ENCODE measurements at places on chromosomes 12 and 14. TPM values are rescaled to one million over a fixed set of nuclear protein-coding genes. Genes with fewer than 3 reads are reported as not detected.

Gene APOF
- not detected for total RNA-seq

Gene PTHLH
- total RNA-seq: 0.83 TPM

Gene LTB4R2
- total RNA-seq: 3.8 TPM

Gene PLEK2
- 3.0 TPM for total RNA-seq

Gene GSKIP
- 63.2 TPM for total RNA-seq

Gene PAX9
- not detected for total RNA-seq

Gene VRTN
- not detected for total RNA-seq

Gene LAG3
- 0.15 TPM for total RNA-seq

Gene TMEM117
- total RNA-seq: 9.3 TPM
